CD4-positive, alpha-beta T cell treated with Interleukin-15 for 1 hour (primary cell): ENCODE measurements at places on chromosomes 6 and 20.

GRCh38 chr6:108872575-108872974, 24.4 kb downstream of the ARMC2 start:
- DNase-seq = no peak

DNA sequence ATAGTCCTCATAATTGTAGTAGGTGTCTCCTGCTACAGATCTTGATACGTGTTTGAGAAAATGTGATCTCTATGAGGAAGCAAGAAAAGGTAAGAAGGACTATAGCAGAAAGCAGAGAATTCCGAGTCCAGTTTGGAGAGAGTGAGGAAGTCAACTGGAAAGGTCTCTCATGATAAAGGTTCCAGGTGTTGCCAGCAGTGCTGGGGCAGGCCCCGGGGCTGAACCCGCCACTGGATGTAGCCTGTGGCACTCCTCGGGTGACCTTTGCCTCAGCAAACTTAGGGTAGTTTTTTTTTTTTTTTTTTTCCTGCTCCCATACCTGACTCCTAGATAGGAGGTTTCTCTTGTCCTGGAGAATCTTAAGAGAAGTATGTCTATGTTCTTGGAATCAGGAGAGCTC, 62.8 kb downstream of the FAM120B start:
- DNase-seq = no peak

DNA sequence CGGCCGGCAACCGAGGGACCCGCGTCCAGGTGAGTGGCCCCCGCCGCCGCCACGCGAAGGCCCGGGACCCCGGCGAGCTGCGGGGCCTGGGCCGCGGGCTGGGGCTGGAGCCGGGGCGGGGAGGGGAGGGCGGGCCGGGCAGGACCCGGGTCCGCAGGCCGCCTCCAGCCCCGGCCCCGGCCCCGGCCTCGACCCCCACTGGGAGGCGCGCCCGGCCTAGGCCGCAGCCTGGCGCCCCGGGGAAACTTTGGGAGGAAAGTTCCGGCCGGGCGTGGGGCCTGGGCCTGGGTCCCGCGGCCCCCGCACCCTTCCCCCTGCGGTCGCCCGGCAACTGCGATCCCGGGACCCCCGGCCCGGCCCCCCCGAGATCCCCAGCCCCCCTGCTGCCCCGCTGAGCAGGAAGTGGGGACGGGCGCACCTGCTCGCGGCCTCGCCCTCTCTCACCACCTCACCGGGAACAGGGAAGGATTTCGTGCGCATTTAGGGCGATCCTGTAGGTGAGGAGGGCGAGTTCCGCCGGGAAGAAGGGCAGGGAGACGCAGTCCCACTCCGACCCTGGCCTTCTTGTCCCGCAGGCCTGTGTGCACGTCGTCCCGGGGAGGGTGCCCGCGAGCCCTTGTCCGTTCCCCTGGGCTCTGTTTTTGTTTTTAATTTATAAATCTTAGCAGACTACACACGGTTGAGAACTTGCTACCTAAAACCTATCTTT, 402 bp downstream of the OSBPL2 start:
- no peak for DNase-seq

DNA sequence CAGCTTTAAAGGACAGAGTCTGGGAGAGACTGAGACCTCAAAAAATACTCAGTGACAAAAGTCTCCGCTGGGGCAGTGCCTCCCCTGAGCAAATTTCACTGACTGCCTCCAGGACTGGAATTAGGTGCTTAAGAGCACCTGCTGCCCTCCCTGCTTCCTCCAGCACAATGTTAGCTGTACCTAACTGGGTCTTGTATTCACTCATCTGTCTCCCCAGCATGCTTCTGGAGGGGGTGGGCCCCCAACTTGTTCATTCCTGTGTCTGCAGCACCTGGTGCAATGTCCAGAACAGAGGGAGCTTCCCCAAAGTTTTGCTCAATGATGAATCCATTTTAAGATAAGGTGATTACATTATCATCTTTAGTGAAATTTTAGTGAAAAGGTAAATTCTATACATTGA, 650.7 kb downstream of the KIF16B start:
- no peak for DNase-seq

DNA sequence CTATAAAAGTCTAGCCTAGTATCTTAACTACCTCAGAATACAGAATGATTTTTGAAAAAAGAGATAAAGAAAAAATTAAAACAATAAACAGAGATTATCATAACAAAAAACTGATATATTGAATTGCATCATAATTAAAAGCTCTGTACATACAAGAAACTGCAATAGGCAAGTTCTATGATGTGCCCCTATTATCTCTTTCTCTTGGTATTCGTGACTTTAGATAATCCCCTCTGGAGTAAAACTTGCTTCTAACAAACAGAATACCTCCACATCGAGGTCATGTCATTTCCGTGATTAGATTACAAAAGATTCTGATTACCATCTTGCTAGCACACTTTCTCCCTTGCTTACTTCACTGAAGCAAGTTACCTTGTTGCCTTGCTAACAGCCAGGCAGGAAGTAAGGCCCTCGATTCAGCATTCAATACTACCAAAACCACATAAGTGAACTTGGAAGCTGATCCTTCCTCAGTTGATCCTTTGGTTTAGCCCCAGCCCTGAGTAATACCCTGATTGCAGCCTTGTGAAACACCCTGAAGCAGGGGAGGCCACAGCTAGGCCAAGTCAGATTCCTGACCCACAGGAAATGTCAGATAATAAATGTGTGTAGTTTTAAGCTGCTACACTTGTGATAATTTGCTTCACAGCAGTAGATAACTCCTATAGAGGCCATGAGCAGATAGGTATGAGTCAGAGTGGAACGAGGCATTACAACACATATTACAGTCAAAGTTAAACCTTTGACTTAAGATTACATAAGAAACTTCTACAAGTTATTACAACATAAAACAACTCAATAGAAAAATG, 53.7 kb upstream of the TMX4 start:
- peak; percentile 18 for DNase-seq

DNA sequence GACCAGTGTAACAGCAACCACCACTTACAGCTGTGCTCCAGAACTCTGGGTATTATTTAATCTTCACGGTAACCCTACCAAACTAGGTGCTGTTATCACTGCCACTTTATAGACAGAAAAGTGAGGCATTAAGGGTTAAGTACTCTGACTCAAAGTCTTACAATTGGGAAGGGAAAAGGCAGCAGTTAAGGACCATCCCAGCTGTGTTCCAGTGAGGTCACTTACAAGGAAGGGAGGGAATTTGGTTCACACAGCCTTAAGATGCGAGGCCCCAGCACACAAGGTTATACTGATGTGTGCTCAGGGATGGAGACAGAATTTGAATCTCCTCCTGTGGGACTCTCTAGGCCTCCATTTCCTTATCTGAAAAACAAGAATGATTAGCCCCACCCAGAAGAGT, 46.7 kb downstream of the TRERF1 start:
- no peak for DNase-seq

DNA sequence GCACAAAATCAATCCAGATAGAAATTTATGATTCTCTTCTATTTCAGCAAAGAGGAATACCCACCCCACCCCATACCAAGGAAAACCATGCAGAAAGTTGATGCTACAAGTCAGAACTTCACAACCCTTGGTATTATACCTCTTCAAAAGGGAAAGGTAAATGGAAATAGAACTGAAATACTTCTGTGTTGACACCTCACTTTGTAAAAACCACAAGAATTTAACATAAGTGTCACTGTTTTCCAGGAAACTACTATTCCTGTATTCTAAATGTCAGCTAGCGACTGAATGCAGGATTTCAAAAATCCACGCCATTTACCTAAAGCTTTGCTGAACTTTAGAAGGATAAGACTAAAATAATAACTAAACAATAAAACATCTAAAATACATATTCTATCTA, 3.6 kb downstream of the CPNE1 start:
- no peak for DNase-seq

DNA sequence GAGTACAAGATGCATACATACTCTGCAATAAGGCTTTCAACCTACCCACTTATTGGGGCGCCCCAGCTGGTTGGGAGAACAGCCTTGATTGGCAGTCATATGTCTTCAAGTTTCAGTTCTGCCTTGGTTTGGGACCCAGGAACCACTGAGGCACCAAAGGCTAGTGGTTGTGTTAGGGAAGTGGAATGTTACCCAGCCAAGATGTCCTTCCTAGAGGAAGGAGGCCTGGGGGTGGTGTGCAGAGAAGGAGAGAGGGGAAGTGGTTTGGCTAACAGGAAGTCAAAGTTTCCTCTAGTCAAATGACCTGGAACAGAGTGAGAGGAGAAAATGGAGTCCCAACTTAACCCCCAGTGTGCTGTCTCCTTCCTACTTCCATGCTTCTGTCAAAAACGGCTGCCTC, 59.4 kb downstream of the CD164 start:
- DNase-seq = peak; percentile 42

DNA sequence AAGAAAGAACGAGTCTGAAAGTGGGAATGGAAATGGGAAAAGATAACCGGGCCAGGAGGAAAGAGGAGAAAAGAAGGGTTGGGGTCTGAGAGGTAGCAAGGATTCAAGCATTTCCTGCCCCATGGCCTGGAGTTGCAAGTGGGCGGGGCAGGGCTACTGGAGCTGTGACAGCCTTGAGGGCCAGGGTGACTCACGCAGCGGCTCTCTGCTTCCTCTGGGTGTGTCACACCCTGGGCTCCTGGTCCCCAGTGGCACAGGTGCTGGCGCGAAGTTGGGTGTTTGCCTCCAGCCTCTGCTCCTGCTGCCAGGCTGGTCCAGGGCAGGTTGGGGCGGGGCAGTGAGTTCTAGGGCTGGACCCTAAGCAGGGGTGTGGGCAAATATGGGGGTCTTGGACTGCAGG, 3.3 kb upstream of the ULBP3 start:
- DNase-seq = peak; percentile 39

DNA sequence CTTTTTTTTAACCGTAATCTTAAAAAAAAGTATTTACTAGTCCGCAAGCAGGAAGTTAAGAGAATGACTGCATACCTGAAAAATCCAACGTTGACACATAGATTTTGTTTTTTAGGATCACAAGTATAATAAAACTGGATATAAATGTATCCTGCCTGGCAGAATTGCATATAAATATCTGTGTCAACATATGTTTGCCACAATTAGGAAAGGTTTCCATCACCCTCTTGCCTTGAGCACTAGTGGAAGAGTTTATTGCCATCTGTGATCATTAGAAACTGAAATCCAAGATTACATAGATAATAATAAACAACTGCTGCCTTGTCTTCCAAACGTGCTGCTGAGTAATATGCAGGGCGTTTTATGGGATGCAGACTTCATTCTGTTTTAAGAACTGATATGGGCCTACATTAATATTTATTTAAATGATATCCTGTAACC, 27.9 kb downstream of the PLEKHG1 start:
- no peak for DNase-seq

DNA sequence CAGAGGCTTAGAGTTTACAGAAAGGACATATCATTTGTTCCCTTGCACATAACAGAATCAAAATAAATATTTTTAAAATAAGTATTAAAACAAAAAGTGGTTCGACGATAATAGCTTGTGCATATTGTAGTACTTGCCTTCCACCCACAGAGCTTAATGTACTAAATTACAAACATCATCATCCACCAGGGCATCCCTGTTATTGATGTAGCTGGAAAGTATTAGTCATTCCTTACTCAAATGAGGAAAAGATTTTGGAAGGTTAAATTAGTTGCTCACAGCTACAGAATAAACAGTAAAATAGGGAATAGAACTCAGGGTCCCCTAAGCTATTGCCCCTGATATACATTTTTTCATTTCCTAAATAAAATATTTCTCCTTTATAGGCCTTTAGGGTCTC, 150.3 kb downstream of the PTPRK start:
- no peak for DNase-seq

GRCh38 chr6:6543181-6543879, 45.2 kb upstream of the LY86 start:
- no peak for DNase-seq

DNA sequence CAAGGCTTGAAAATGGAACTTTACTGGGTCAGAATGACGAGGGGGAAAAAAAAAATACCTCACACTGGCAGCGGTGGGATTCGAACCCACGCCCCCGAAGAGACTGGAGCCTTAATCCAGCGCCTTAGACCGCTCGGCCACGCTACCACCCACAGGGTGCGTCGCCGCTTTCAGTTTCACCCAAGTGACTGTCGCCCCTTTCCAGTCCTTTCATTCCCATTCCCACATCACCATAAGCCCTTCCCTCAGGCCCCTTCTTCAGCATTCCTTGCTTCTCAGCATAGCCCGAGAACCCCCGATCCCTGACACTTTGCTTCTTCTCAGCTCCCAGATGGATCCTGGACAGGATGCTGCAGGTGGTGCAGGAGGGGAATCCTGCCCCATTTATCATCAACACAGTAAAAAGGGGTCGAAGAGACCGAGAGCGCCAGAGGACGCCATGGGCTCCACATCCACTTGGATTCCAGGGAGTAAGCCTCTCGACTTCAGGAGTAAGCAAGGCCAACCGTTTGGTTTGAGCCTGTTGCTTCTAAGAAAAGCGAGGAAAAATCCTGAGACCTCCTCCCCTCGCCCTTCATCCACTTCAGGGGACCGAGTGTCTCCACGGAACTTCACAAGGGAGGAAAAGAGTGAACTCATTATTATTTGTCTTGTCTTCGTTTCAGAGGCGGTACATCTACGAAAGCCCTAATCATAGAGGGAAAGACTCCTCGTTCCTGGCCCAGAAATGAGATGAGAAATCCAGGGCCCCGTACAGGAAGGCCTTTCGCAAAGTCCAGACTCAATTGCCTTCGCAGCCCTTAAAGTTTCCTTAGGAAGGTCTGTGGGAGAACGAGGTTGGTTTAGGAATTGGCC, 20.0 kb upstream of the TRIM27 start:
- peak; percentile 72 for DNase-seq

GRCh38 chr6:148470606-148471465, 128.2 kb downstream of the SASH1 start:
- no peak for DNase-seq

DNA sequence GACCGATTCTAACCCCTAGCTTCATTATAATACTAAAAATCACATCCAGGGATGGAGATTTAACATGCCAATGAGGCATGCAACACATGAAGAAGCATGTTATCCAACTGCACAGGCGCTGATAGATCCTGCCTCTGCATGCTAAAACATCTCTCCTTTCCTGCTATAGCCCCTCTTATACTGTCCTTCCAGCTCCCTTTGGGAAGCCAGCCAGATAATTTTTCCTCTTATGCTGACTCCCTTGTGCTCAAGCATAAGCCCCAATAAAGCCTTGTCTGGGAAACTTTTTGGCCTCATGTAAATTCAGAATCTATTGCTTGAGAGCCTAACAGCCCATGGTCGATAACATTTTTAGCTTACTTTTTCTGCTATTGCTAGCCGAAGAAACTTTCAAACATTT, 404.3 kb downstream of the EPM2A start:
- DNase-seq = no peak

DNA sequence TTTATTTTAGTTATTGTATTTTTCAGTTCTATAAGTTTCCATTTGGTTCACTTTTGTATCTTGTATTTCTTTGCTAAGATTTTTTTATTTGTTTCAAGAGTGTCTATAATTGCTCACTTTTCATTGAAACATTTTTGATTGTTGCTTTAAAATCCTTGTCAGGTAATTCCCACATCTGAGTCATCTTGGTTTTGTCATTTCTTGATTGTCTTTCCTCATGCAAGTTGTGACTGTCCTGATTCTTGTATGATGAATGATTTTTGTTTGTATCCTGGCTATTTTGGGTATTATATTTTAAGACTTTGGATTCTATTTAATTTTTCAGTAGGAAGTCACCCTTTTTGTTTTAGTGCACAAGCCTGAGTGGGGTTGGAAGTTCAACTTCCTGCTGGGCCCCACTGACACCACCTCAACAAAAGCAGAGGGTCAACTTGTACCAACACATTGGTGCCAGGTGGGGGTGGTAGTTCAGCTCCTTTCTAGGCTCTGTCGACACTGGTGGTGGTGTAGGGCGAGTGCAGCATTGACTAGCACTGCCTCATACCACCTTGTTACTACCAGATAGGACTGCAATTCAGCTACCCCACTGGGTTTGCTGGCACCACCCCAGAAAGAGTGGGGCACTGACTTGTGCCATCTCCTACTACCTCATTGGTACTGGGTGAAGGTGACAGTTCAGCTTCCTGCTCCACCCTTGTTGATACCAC, 8.8 kb downstream of the RSPH3 start:
- no peak for DNase-seq
